ENCODE measurements at places on chromosomes 7 and 10.

DNA sequence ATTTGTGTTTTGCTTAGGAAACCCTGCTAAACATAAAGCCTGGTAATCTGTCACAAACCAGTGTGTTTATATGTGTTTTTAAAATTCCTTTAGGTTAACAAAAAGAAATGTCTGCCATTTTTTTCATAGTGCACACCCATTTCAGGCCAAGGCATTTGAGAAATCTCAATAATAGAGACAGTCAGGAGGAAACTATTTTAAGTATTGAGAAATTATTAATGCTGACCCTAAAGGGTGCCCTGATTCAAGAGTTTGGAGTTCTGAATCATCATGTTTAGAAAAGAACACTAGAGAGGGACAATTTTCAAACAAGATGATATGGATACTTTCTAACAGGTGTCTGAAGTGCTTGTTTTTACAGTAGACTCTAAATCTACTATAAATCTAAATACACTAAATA lies 28.7 kb downstream of the MALRD1 start:
- DNase-seq = no peak

GRCh38 chr7:83640240-83640639 lies 8.7 kb downstream of the SEMA3E start:
- no peak for DNase-seq

- peak; percentile 64 for DNase-seq
These were observed 42.9 kb downstream of the MKLN1 start for GRCh38 chr7:131370523-131370968.

DNA sequence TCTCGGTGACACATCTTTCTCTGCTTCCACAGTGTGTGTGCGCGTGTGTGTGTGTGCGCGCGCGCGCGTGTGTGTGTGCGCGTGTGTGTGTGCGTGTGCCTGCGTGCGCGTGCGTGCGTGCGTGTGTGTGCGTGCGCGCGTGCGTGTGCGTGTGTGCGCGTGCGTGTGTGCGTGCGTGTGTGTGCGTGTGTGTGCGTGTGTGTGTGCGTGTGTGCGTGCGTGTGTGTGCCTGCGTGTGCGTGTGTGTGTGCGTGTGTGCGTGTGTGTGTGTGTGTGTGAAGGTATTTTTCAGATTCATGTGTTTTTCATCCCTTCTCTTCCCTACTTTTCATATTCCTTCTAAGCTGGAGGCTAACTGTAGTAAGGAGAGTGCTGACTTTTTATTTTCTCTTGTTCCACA lies 148.4 kb downstream of the CREB5 start:
- DNase-seq = no peak

DNA sequence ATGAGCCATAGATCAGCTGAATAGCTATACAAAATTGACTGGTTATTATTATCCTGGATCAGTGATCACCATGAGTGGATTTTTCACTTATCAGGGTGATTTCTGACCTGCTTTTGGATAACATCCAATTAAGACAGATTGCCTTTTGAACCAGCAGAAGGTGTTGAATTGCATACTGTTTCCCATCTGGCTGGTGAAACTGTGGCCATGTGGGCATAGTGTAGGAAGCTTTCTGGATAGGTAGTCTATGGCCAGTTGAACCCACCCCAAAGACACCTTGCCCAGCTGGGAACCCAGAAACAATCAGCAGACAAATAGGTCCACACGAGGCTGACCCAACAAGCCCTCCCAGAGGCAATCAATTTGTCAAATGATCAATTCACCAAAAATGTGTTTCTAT lies 29.3 kb downstream of the DNAJC12 start:
- no peak for DNase-seq

DNA sequence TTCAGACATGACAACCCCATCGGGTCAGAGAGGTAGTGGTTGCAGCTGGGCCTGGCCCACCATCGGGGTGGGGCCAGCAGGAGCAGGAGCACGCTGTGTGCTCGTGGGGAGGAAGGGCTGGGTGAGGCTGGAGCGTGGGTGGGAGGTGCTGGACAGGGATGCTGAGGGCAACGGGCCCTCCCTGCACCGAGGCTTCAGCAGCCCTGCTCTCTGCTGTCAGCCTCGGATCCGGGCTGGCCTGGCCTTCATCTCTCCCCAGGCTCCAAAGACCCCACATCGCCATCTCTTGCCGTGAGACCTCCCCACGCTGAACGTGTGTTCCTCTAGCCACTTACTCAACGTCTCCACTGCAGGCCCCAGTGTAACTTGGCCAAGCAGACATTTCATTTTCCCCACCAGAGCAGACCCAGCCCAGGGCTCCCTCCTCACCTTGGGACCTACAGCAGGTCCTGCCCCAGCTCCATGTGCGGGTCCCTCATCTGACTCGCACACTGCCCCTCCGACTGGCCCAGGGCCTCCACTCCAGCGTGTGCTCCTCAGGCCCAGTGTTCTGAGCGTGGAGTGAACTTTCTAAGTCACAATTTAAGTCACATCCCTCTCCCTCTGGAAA lies 462.4 kb downstream of the DNAJB6 start:
- no peak for DNase-seq

DNA sequence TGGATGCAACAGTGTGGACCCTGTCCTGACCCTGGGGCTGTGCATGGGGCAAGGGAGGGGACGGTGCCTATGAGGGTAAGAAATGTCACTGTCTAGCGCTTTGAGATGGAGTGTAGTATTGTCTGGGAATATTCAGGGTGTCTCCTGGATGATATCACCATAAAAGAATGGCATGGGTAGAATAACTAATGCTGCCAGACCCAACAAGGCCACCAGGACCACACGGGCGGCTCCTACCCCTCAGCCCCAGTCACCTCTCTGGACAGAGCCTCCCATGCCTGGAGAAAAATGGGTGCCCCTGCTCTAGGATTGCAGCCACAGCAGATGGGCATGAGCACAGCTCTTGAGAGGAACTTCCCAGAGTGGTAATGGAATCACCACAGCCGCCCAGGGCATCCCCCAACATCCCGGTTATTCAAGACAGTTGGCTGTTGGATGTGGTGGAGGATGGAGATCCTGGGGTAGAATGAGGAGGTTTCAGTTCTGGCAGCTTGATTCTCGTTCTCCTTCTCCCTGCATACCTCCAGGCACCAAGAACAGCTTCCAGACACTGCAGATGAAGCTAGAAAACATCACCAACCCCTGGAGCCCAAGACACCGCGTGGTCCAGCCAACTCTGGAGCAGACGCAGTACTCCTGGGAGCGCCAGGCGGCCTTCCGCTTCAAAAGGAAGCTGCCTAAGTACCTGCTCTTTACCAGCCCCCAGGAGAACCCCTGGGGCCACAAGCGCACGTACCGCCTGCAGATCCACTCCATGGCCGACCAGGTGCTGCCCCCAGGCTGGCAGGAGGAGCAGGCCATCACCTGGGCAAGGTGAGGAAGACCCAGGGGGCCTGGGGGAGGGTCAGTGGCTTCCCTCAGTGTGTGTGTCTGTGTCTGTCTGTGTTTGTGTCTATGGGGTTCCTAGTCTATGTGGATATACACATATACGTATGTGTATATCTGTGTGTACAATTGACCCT lies 6.2 kb downstream of the AOC1 start:
- DNase-seq = no peak

DNA sequence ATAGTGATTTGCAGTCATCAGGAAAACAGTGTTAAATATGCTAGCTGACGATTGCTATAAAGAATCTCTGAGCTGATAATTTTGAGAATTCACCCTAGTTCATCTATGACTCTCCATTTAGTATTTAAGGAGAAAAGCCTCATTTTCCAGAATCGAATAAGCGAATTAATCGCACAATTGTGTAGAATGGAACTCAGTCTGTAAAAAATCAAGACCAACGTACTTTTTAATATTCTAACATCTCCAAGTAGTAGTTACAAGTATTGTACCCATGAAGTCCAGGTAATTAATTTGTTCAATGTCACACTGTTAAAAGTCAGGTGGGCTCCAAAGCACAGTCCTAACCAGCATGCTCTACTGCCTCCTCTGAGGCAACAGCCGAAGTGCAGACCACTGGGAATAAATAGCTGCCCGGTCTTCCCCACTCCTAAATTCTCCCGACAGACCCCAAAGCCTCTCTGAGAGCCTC lies 380 bp upstream of the AGBL3 start:
- DNase-seq = no peak

- no peak for DNase-seq
These were observed 312.6 kb upstream of the BMPER start for GRCh38 chr7:33592718-33593117.

DNA sequence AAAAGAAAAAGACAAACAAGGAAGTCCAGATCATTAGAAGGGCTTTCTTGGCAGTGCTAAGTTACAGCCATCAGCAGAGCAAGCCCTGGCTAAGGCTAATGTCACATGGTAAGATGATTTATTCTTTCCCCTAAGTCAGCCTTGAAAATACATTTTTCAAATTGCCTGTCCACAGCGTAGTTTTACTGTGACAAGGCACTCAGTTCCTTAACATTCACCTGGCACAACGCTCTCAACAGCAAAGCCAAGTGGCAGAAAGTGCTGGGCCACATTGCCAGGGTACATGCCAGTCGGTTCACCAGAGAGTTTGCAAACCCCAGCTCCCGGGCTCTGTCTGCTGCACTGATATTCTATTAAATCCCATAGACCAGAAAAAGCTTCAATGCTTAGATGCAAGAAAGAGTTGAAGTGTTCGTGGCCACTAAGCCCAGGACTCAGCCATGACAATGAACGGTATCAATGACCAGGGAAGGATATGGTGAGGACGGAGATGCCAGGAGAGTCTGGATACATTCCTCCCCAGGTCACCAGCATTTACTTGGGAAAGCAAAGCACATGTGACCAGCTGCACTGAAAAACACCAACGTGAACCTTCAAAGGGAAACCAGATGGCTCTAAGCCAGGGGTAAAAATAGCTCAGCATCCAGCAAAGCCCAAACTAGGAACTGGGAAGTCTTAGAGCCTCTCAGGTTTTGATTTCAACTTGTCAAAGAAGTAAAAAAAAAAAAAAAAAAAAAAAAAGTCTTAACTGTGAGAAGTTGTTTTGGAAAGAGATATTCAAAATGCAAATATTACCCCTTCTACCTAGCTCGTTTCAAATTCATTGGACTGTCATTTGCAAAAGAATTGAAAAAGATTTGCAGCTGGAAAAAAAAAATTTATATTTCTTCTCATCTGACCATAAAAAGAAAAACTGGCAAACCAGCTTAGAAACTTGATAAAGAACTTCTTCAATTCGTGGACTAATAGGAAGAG lies 23.9 kb upstream of the MPP7 start:
- DNase-seq = no peak

DNA sequence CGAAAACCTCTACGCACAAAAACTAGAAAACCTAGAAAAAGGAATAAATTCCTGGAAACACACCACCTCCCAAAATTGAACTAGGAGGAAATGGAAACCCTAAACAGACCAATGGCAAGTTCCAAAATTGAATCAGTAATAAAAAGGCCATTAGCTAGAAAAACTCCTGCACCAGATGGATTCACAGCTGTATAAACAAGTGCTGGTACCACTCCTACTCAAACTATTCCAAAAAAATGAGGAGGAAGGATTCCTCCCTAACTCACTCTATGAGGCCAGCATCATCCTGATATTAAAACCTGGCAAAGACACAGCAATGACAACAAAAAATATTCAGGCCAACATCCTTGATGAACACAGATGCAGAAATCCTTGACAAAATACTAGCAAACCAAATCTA lies 228.2 kb downstream of the CHRM2 start:
- DNase-seq = no peak

DNA sequence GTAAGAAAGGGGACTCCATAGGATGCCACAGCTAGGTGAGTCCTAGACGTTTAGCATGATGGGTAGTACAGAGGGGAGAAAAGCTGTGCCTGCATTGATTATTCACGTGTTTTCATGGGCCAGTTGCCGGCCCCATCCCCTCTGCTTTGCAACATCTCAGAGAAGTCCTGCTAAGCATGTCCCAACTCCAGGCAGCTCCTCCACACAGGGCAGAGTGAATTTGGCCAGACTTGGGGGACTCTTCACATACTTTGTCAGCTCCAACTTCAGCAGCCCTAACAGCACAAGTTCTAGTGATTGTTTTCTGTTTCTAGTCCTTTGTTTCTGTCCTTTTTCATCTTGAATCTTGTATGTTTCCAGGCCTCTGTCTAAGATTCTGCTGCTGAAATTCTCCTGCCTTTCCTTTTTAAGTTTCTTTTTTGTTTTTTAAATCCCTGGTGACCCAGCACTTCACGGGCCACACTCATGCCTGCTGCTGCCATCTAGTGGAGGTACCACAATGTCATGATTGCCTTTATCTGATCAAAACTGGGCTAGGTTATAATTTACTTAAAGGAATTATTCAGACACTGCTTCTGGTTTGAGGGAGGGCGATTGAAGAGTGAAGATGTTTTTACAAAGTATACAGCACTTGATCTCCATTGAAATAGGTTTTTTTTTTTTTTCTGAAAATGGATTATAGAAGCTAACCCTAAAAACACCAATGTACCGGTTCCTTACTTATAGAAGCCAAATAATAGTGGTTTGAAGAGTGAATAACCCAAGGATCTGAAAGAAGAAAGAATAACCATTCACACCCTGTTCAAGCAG lies 276.9 kb downstream of the CSTF2T start:
- peak; percentile 53 for DNase-seq

Data from ELR (cell line).